ENCODE measurements at places on chromosomes 5 and 9. TPM values are rescaled to one million over a fixed set of nuclear protein-coding genes. Genes with fewer than 3 reads are reported as not detected.

- no peak for DNase-seq
Measured at GRCh38 chr5:115050866-115051265, 118.8 kb downstream of the TRIM36 start.

DNA sequence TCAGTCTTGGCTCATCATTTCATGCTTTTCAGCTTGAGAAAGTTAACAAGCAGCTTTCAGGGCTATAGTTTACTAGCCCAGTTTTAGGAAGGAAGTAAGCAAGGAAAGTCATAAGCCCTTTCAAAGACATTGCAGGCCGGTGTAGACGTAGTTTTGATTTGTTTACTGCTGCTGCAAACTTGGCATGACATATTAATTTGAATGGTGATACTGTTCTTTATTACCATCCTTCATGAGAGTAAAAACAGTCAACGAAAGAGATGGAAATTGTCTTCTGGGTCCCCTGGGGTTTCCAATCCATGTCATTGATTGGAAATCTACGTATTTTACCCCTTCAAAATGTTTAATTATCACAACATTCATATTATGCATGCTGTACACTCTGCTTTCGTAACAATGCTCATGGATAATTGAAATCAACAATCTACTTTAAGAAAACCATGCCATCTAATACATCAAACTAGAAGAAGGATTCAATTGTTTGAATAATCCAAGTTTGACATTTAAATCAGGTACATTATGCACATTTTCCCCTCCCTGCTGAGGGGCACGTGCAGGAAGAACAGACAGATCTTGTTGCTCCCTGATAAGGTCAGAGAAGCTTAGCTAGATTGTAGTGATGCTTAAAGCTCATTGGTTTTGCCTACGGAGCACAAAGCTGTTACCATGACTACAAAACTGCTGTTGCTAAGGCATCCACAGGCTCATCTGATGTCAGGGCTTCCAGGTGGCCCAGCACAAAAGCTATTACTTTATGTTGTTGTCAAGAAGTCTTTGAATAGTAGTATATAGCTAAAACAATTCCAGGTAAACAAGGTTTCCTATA, 139.9 kb upstream of the PRLR start:
- DNase-seq, result no peak

GRCh38 chr9:32251539-32251938, 132.9 kb upstream of the ACO1 start:
- no peak for DNase-seq

- DNase-seq, result no peak
Measured at GRCh38 chr9:98484162-98484561, 224.6 kb downstream of the GABBR2 start.

DNA sequence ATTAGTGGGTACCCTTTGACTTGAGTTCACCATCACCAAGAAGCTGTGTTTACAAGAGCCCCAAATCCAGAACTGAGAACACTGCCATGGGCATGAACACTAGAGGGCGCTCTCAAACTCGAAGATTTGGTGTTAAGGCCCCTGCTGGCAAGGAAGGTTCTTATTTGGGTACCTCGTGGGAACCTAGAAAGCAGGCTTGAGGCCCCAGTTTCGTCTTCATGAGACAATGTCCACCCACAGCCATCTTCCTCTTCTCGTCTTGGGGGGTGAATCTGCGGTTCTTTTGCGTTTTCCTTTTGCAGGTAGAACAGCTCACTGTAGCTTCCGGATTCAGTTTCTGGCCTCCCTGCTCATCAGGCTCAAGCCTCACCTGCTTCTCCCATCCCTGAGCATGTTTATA, 184.0 kb downstream of the SEMA5A start:
- DNase-seq, result peak; percentile 67

DNA sequence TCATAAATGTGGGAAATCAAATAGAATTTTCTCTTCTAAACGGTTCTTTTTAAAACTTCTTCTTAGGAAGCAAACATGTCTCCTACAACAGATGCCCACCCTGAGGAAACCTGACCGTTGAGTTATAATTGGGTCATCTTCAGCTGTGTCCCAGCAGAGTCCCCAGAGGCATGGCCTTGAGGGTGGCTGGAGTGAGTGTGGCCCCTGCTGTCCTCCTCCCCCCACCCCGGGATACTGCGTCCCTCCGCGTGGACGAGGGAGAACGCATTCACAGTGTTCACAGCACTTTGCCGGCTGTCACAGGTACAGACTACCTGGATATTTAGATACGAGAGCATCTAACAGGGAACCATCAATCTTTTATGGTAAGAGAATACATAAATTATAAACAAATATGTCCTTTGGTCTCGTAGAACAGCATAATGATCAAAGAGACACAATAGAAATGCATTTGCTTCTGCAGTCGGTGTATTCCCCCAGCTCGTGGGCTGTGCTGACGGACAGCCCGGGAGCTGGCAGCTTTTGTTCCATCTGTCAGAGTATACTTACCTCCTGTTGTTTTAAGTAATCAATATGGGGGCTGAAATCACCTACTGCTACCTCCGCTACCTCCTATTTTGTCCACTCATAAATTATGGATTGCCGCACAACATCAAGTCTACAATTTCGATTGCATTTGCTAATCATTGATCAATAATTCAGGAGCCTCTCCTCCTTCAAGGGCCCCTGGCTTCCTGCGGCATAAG, 214.7 kb downstream of the IRX2 start:
- peak; percentile 9 for DNase-seq

DNA sequence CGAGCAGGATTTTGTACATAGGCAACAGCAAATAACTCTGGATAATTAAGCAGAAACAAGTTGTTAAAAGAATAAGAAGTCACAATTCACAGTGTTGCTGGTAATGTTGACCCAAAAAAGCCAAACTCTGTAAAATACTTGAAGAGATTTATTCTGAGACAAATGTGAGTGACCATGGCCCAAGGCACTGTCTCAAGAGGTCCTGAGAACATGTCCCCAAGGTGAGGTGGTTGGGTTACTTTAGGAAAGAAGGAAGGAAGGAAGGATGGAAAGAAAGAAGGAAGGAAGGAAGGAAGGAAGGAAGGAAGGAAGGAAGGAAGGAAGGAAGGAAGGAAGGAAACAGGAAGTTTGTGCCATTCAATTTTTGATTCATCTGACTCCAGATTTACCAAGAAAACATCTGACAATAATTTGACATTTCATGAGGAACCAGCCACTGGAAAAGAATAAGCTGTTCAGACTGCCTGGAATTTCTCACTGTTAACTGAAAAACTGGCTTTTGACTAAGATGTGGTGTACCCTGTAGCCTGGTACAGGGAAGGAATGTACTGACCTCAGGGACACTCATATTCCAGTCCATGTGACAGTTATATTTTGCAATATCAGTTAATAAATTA, 295.9 kb upstream of the TNC start:
- no peak for DNase-seq

DNA sequence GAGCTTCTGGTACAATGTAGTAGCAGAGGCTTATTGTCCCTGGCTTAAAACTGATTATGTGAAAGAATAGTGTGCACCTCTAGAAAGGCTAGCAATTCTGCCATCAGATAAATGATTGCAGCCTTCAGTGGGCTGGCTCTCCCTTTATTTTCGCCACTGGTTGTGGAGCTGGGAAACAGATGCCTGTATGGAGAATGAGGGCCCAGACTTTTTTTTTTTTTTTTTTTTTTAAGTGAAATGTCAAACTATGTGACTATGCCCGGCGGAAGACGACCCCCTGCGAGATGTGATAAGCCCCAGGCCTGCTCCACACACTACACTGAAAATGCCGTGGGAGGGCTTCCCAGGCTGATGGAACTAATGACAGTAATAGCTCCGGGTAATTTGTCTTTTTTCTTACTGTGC, 28.7 kb downstream of the ISL1 start:
- no peak for DNase-seq

- no peak for DNase-seq
Measured at GRCh38 chr9:3508521-3509291, 17.1 kb downstream of the RFX3 start.

DNA sequence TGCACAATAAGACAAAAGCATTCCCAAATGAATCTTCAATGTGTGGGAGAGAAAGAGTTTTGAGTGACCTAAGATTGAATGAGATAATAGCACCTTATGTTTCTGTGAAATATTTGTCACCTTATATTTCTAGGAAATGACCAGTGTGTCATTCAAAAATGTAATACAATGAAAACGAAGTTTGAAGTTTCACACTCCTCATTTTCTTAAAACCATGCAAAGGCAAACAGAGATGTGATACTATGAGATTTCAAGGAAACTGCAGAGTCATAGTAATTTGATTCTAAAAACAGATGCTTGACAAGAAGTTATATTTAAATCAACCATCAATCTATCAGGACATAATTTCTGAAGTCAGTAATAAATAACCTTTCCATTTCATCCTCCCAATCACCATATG, 13.6 kb upstream of the ABCA1 start:
- DNase-seq, result no peak

DNA sequence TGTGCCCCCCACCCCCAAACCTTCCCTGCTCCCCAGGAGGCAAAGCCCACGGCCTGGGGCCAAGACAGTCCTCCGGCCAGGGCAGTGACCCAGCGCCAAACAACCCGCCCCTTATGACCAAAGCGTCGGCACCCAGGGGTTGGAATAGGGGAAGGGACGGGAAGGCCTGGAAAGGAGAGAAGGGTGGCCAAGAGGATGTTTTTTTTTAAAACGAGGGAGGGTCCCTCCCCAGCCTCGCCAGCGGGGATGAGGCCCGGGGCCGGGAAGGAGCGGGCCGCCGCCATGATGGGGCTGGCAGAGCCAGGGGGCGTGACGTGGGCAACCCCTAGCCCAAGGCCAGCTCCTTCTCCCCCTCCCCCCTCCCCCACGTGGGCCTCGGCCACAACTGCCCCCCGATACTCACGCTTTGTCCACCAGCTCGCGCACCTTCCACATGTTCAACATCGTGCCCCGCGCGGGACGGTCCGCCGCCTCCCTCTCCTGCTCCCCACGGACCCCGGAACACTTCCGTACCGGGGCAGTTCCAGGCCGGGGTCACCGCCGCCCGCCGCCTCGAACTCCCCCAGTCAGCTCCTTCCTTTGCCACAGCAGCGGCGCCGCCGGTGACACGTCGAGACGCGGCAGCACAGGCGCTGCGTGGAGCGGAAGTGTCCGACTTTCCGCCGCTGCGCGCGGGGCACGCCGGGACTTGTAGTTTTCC, at the start of gene CLINT1:
CLINT1 (minus strand) TSS at position 619 of the 700 bp plus-strand sequence; CDS start at position 444, 175 bp downstream.
- DNase-seq, result peak; percentile 93

DNA sequence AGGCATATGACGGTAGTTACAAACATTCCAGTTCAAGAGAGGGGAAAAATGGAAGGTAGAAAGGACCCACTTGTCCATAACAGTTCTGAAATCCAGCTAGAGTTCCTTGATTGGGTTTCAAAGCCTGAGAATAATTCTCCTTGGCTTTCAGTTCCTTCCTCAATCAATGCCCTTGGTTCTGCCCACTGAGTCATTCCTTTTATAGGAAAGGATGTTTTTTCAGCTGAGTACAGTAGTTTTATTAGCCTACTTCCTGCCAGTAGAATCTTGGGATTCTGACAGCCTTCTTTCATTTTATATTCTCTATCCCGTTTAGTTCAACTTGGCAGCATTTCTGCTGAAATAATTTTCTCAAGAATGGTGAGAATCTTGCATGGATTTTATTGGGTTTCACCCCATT, 386.9 kb upstream of the SMC2 start:
- no peak for DNase-seq

GRCh38 chr5:168464214-168464613, 22.1 kb upstream of the RARS1 start:
- DNase-seq, result no peak

DNA sequence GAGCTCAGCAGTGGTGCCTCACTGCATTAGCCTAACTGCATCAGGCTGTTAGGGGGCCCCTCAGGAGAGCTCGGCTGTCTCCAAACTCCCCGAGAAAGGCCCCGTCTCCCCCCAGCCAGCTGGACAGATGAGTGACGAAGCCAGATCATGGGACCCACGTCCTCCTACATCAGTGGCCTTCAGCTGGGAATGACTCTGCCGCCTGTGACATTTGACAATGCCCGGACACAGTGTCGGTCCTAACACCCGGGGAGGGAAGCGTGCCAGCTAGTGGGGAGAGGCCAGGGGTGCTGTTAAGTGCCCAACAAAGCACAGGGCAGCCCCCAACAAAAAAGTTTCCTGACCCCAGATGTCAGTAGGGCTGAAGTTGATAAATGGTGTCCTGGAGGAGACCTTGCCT, 375.2 kb upstream of the IRX2 start:
- peak; percentile 21 for DNase-seq

DNA sequence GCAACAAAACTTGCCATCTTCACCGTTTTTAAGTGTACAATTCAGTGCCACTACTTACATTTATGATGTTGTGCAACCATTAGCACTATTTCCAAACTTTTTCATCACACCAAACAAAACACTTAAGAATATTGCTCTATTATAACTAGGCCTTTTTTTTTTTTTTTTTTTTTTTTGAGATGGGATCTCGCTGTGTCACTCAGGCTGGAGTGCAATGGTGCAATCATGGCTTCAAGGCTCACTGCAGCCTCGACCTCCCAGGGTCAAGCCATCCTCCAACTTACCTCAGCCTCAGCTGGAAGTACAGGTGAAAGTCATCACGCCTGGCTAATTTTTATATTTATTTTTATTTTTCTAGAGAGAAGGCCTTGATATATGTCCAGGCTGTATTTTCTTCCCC, 22.3 kb upstream of the LMNB1 start:
- DNase-seq, result no peak

DNA sequence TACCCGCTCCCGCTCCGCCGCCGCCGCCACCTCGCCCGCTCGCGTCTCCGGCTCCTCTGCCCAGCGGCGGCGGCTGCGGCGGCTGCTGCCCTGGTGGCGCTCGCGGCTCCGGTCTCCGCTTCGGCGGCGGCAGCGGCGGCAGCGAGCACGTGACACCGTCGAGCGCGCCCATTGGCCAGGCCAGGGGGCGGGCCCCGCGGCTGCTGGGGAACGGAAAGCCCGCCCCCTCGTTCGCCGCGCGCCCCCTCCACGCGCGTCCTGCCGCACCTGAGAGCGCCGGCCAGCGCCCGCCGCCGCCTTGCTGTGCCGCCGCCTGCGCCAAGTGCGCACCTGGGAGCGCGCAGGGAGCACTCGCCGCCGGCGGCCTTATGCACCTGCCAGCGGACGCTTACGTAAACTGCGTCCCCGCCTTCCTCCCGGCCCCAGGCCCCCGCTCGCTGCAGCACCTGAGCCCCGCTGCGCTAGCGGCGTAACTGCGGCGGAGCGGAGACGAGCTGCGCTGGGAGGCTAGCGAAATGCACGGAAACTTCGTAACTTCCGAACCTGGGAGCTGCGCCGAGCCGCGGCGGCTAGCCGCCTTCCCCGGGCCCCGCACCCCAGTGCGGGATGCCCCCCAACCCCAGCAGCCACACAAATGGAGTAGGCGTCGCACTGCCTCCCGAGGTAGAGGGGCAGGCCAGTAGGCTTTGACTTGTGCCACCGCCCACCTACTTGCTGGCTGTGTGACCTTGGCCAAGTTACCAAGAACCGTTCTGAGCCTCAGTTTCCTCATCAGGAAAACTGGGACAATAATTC, at the start of gene STRBP:
STRBP (minus strand) TSS at position 122 of the 795 bp plus-strand sequence. CDS start 84,452 bp downstream, outside the sequence.
- DNase-seq, result peak; percentile 85

GRCh38 chr5:141208478-141208877, at the start of gene PCDHB12:
Gene PCDHB12 (plus strand): TSS chr5:141208719. CDS start chr5:141208908, 189 bp downstream.
- no peak for DNase-seq

Gene BRINP1
- 2.0 TPM for total RNA-seq

Gene PALM2AKAP2
- total RNA-seq, result 61.1 TPM

Gene SLC25A2
- not detected for total RNA-seq

Gene TMEM245
- total RNA-seq, result 89.0 TPM

Gene DOK3
- 1.6 TPM for total RNA-seq

Gene C9orf50
- not detected for total RNA-seq

Gene DROSHA
- total RNA-seq, result 28.5 TPM

Gene ZBTB5
- total RNA-seq, result 4.9 TPM

Measured in right atrium auricular region (tissue), 2 donors.